ENCODE measurements at places on chromosomes 7 and 10.
A peak's percentile ranks its signal among the peaks of the same experiment; 100 is the strongest.

- DNase-seq: no peak
Observed at GRCh38 chr7:108351729-108352131, 104.5 kb downstream of the NRCAM start.

- peak; percentile 92 for DNase-seq
Observed at GRCh38 chr7:130893441-130893894, 159.5 kb upstream of the KLF14 start.

DNA sequence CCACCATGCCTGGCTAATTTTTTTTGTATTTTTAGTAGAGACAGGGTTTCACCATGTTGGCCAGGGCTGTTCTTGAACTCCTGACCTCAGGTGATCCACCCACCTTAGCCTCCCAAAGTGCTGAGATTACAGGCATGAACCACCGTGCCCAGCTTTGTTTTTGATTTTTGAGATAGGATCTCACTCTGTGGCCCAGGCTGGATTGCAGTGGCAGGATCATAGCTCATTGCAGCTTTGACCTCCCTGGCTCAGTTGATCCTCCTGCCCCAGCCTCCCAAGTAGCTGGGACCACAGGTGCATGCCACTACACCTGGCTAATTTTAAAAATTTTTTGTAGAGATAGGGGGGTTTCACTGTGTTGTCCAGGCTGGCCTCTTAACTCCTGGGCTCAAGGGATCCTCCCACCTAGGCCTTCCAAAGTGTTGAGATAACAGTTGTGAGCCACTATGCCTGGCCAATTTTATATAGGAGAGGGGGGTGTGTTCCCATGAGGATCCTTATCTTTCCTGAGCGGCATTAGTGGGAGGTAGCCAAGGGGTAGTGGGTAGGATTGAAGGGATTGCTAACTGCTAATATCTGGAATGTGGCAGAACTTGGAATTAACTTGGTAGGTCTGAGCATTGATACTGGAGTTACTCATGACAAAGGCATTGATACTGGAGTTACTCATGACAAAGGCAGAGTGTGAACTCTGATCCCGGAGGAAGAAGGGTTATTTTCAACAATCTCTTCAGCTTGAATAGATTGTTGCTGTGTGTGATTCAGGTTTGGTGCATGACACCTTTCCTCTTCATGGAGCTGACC is 1.0 kb upstream of the NOLC1 start:
- peak; percentile 81 for DNase-seq

DNA sequence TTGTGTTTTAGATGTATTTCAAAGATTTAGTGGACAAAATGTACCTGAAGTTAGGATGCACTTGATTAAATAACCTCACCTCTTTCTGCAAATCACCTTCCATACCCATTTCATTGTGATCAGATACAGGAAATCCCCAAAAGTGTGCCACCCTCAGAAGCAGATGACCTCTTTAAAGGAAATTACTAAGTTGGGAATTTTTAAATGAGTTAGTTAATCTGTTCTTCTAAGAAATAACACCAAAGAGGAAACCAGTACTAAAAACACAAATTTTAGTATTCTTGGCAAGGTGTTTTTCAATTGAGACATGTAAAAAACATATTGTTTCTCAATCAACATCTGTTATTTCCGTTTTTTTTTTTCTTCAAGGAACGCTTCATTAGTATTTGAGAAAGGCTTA is 4.6 kb upstream of the SEMA3A start:
- DNase-seq: no peak

DNA sequence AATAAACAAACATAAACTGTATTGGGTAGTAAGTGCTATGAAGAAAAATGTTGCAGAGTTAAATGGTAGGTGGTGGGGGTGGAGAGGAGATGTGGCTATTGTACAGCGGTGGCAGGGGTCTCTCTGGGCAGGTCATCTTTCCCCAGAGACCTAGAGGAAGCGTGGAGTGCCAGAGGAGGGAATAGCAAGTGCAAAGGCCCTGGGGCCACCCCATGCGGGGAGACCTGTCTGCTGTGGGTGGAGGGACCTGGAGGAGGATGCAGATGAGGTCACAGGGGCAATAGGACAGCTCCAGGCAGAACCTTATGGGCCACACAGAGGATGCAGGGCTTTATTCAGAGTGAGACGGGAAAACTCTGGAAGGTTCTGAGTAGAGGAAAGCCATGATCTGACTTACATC is 47.5 kb downstream of the DLG5 start:
- no peak for DNase-seq

DNA sequence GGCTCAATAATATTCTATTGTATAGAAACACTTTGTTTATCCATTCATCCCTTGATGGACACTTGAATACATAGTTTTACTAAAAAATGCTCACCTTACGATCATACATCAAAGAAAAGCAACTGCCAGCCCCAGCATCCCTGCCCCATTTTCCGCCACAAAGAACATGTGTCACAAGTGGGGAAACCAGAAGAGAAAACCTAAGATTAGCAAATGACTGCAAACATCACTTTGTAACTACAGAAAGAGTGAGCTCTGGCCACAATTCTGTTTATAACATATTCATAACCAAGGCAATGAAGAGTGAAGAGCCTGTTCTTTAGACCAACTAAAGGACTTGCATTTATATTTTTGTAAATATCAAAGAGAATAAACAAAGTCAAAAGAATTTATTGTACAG is 89.8 kb downstream of the DOCK4 start:
- no peak for DNase-seq

GRCh38 chr10:43234471-43235041 is 32.3 kb downstream of the RASGEF1A start:
- DNase-seq: no peak

DNA sequence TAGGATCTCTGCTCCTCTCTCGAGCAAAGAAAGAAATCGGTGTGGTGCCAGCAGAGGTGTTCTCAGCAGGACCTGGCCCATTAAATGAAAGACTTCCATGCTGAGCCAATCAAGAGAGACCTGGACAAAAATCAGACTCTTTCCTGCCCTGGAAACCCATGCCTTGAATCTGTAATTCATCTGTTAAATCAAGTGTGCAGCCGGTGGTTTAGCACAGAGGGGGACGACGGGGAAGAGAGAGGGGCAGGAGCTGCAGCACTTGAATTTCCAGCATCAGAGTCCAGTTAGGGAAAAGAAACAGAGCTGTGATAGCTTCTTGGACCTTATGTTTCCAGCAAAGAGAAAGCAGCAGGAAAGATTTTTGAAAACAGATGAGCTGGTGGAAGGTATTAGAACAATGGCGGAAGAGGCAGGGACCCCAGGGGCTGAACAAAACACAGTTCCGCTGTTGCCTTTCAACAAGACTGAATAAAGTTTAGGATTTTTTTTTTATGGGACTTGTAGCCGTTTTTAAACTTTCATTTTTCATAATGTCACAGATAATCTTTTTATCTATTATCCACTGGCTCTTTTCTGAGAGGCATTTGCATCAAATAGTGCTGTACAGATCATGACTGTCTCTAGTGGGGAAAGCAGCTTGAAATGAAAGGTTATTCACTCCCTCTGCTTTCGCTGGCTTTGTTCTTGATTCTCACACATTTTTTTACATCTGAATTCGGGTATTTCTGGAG is 543.6 kb upstream of the GALNT17 start:
- no peak for DNase-seq

- no peak for DNase-seq
Observed at GRCh38 chr7:136549756-136550155, 318.7 kb upstream of the CHRM2 start.

DNA sequence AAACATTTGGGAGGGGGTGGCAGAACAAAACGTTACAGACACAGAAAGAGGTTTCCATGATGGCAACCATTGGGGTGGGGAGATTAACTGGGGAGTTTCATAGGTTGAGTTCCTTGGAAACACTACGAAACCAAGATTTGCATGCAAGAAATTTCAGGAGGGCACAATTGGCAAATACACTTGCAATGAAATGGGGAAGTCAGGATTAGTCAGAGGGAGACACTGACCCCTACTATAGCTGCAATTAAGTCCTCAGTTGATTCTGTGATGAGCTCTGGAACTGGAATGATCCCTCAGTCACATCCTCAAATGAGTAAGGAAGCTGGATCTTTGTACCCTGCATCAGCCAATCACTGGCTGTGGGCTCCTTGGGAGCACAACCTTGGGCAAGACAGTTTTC is 22.1 kb downstream of the CPEB3 start:
- DNase-seq: no peak

GRCh38 chr10:79324032-79324695 is 23.1 kb upstream of the PPIF start:
- no peak for DNase-seq

DNA sequence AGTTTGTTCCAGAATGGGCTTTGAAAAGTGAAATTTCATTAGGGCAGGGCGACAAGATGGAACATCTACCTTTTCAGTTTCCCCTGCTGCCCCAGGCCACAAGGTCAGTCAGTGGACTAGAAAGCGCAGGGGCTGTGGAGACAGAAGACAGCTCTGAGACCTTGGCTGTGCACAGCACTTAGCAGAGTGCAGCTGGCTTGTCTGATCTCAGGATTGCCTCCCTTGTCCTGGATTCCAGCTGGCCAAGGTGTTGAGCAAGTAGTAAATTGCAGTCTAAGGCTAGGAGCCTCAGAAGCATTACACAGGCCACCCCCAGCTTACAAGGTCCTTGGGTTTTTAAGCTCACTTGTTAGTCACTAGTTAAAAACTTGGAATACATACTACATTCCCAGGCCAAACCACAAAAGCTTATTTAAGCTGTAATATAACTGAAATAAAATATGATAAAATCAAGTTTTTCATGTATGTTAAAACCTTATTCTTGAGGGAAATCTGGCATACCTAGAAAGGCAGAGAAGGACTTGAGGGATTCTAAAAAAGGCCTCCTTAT is 67.3 kb upstream of the NPY start:
- DNase-seq: peak; percentile 45

DNA sequence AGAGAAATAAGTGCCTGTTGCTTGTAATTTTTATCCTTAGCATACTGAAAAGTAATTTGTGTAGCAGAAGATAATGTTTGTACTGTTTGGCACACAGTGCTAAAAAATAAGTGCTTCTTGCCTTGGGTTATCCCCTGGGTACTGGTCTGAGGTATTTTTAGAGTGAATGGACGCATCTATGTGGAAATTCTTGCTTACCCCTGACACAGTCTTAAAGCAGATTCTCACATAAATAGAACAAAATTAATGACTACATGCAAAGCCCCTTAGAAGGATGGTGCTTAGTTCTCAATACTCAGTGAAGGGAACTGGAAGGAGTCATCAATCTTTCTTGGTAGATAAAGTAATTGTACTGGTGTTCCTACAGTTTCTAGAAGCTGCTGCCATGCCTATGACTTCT is 548.6 kb downstream of the ARL4A start:
- no peak for DNase-seq

GRCh38 chr10:25631471-25631870 is 302.6 kb upstream of the MYO3A start:
- DNase-seq: no peak

- DNase-seq: no peak
Observed at GRCh38 chr7:80249619-80250295, 115.1 kb downstream of the GNAI1 start.

- peak; percentile 66 for DNase-seq
Observed at GRCh38 chr7:77348371-77348813, 67.8 kb downstream of the GSAP start.

- DNase-seq: peak; percentile 60
Observed at GRCh38 chr7:28088032-28088431, 92.6 kb downstream of the JAZF1 start.

GRCh38 chr7:151432658-151433521 is 7.1 kb downstream of the CRYGN start:
- no peak for DNase-seq

DNA sequence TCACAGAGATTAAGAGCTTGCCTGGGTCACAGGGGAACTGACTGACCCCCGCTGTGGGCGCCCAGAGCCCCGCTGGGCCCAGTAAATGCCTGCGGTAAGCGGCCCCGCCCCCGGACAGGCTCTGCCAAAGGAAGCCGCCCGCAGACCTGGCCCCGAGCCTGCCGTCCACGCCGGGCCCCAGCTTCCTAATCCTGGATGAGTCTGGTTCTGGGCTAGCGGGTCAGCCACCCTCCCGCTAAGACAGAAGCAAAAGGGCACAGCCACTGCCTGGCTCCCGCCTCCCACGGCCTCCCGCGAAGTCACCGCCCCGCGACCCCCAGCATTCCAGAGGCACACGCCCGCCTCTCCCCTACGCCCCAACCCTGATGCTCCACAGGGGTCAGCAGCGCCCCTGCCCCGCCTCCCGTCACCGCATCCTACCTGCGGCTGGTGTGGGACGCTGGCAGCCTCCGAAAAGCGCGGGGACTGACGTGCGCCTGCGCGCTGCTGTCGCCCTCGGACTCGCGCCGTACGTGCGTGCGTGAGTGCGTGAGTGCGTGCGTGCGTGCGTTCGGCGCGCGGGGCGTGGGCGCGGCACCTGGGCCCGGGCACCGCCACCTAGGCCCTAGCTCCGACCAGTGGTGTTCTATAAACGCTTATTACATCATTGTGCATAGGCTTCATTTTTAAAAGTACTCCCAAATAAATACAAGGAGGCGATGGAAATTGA is at the start of gene FIGNL1:
TSS of gene FIGNL1 (minus strand) at position 470 of the 709 bp plus-strand sequence. CDS start 3,063 bp downstream, outside the sequence.
- peak; percentile 84 for DNase-seq

- DNase-seq: peak; percentile 20
Observed at GRCh38 chr10:7412237-7412927, 1.5 kb upstream of the SFMBT2 start.

DNA sequence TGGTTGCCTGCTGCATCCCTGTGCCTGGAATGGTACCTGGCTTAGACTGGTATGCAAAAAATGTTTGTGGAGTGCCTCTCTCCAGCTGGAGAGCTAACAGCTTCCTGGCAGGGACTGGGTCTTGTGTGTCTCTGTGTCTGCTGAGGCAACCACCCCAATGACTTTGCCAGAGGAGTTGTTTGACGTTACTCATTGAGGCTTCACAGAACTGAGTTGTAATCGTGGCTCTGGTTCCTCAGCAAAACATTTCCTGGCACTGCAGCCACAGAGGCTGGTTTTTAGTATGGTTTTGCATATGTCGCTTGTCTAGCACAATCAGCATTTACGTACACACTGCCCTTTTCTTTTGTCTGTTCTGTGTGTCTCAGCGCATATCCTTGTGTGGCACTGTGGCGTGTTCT is 7.5 kb downstream of the ZNF282 start:
- DNase-seq: peak; percentile 75

DNA sequence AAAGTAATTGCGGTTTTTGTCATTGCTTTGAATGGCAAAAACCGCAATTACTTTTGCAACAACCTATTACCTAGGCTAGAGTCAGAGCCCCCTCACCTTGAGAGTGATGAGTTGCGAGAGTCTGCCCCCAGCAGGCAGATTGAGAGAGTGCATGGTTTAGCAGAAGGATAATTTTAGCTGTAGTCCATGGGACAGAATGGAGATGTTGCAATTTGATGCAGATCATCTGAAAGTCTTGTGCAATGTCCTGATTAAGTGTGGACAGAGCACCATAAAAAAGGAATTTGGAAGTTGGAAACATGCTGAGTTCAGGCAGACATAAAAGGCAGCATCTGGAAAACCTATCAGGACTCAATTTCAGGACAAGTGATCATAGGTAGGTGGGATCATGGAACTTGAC is 48.7 kb downstream of the GPR141 start:
- DNase-seq: peak; percentile 5

- no peak for DNase-seq
Observed at GRCh38 chr10:121240556-121240955, 357.7 kb downstream of the FGFR2 start.

- peak; percentile 49 for DNase-seq
Observed at GRCh38 chr7:134630893-134631292, 15.8 kb upstream of the BPGM start.

- peak; percentile 91 for DNase-seq
Observed at GRCh38 chr10:71840177-71840957, 10.7 kb downstream of the PSAP start.

All from GM23248 (cell line).